Stimulated activated CD4-positive, alpha-beta T cell treated with anti-CD3 and anti-CD28 coated beads, Interleukin-15, amount 100 ng/mL, for 1 hour (primary cell): ENCODE measurements at places on chromosomes 11 and 22.

DNA sequence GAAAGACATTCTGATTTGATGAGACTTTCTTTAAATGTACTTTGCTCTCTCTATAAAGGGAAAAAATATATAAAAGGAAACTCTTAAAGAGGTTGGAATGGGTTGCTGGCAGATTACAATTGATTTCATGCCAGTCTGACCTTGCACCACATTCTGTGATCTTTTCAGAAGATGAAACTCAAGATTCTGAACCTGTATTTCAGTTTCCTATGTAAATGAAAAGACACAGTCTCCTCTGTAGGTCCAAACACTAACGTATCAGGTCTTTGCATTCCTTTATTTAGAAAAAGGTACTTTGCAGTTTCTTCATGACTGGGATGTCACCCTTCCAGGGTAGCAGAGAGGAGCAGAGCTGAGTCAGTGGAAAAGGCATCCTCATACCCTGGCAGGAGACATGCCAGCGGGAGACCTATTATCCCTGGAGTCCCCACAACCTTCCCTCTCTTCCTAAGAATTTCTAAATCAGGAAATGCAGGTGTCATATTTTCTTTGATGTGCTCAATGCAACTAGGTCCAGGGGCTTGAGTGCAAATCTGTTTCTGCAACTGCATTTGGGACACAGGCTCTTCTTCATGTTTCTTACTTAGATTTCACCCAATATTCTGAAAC lies 282.6 kb downstream of the CADM1 start:
- no peak for DNase-seq

DNA sequence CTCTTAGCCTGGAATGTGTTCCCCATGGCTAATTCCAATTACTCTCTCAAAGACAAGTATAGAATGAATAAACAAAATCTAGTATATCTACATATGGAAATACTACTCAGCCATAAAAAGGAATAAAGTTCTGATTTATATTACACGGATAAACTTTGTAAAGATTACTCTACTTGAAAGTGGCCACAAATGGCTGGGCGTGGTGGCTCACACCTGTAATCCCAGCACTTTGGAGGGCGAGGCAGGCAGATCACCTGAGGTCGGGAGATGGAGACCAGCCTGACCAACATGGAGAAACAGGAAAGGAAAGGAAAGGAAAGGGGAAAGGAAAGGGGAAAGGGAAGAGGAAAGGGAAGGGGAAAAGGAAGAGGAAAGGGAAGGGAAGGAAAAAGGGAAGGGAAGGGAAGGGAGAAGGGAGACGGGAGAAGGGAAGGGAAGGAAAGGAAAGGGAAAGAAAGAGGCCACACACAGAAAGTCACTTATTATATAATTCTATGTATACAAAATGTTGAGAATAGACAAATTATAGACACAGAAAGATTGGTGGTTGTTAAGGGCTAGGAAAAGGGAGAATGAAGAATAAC lies 90.7 kb upstream of the CLNS1A start:
- no peak for DNase-seq

DNA sequence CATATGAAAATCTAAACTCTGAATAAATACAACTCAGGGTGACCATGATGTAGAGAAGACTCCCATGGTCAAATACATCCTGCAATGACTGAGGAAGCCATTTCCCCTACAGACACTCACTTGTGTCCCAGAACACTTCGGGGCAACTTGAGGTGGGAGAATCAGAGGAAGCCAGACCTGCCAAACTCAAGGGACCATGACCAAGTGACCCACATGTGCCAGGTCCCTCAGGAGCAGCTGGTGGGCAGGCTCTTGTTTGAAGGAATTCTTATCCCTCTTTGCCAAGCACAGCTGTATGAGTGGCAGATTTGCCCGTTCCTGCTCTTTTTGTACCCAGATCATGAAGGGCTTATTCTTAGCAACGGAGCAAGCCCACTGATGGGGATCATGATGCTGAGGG lies 17.8 kb downstream of the SPATA19 start:
- DNase-seq: no peak

DNA sequence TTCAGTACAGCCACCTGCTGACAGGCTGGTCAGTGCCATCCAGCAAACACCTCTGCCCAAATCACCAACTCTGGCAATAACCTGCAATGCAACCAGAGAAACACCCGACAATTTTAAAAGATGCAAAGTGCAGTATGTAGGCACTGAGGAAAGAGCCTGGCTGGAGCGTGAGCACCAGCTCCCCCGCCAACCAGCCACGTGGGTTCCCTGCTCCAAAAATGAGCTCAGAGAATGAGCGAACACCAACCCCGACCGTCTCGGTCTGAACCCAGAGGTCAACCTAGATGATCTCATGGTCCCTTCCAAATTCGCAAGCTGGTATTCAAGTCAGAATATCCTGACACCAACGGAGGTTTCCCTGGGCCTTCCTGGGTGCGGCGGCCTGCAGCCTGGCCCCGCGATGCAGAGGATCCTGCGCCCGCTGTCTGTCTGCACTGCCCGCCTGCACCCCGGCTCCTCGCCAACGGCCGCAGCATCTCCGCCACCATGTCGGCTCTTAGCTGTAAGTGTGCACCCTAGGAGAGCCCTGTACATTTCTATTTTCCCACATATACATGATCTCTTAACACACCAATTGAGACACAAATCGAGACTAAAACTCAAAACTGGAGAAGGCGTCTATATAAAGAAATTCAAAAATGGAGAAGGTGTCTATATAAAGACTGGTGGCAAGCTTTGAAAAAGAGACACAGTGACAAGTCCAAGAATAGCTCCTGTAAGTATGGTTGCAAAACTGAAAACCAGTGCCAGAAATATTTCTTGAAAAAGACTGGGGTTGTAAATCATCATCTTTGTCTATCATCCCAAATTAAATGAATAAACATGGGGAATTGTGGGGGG lies 22.8 kb downstream of the TMEM184B start:
- DNase-seq: no peak

GRCh38 chr11:15747671-15748070 lies 608.7 kb downstream of the SOX6 start:
- DNase-seq: no peak

- no peak for DNase-seq
These were observed 20.5 kb downstream of the SLC1A2 start for GRCh38 chr11:35398881-35399280.

DNA sequence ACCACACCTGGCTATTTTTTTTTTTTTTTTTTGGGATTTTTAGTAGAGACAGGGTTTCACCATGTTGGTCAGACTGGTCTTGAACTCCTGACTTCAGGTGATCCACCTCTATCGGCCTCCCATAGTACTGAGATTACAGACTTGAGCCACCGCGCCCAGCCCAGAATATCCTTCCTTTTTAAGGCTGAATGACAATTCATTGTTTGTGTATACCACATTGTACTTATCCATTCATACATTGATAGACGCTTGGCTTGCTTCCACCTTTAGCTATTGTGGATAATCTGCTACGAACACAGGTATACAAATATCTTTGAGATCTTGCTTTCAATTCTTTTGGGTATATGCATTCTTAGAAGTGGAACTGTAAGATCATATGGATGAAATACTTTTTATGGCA lies 10.8 kb upstream of the RASSF10 start:
- DNase-seq: no peak
